ENCODE measurements at places on chromosomes 1 and 21. TPM values are rescaled to one million over a fixed set of nuclear protein-coding genes. Genes with fewer than 3 reads are reported as not detected.

KANK4 gene
- 1.3 TPM for total RNA-seq

USH2A gene
- not detected for total RNA-seq

KRTAP12-2 gene
- total RNA-seq = not detected

FRRS1 gene
- total RNA-seq = 3.6 TPM

ITSN1 gene
- total RNA-seq = 71.4 TPM

LRP8 gene
- 1.6 TPM for total RNA-seq

CELA2A gene
- total RNA-seq = not detected

FOXD3 gene
- not detected for total RNA-seq

ANKRD34A gene
- total RNA-seq = 0.56 TPM

DNA sequence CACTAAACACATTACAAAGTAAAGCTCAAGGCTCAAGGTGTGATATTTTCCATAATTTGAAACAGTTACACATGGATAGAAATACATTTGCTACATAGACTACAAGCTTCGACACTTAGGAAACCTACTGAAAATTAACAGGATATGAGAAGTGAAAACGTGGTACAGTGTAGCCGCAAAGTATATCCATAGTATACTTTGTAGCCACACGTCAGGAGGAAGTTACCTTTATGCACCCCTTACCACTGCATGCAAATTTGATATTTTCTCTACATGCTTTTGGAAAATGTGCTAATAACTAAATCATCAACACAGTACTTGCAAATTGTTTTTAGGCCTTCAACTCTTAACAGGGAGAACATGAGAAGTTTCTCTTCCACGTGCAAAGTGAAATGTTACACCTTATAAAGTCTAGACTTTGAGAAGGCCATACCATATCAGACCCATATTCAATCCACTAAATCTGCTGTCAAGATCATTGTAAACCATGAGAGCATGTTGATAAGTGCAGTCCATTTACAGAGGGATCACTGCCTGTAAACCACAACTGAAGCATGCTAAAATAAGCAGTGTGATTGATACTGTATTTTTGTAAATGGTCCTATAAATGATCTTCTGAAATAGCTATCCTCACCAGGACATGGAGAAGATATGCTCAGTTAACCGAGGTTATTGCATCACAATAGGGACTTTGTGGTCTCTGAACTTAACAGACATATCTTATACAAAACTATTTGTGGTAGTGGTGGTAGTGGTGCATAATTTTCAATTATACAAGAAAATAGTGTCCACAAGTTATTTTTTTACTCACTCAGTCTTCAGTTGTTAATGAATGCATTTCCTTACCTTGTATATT is 64.7 kb downstream of the VAV3 start:
- no peak for DNase-seq

DNA sequence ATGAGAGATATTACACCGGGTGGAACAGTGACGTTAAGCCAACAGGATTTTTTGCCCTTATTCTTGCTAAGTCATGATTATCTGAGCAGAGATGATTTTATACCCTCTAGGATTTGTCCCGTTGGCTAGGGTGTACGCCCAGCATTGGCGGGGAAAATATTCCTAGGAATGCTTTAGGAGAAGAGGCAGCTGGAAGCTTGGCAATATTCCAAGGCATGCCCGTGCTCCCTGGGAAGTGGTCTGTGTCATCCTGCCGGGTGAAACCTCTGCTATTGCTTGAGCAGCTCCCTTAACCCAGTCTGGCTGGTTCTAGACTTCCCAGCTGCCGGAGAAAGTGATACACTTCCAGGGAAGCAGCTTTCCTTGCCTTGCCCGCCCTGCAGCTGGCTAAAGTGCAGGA is 16.2 kb downstream of the CHRNB2 start:
- DNase-seq = no peak

- no peak for DNase-seq
These were observed 116.1 kb upstream of the RUNX3 start for GRCh38 chr1:25046194-25046532.

GRCh38 chr1:107976836-107977235 is 11.9 kb upstream of the VAV3 start:
- no peak for DNase-seq

DNA sequence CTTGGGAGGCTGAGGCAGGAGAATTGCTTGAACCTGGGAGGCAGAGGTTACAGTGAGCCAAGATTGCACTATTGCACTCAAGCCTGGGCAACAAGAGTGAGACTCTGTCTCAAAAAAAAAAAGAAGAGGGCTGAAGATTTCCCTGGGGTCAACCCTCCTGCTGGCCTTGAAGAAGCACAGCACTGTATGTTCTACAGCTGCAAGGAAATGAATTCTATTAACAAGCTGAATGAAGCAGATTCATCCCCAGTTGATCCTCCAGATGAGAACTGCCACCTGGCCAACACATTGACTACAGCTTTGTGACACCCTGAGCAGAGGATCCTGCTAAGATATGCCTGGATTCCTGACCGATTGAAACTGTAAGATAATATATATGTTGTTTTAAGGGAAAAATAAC is 129.5 kb downstream of the ADSS2 start:
- DNase-seq = no peak

DNA sequence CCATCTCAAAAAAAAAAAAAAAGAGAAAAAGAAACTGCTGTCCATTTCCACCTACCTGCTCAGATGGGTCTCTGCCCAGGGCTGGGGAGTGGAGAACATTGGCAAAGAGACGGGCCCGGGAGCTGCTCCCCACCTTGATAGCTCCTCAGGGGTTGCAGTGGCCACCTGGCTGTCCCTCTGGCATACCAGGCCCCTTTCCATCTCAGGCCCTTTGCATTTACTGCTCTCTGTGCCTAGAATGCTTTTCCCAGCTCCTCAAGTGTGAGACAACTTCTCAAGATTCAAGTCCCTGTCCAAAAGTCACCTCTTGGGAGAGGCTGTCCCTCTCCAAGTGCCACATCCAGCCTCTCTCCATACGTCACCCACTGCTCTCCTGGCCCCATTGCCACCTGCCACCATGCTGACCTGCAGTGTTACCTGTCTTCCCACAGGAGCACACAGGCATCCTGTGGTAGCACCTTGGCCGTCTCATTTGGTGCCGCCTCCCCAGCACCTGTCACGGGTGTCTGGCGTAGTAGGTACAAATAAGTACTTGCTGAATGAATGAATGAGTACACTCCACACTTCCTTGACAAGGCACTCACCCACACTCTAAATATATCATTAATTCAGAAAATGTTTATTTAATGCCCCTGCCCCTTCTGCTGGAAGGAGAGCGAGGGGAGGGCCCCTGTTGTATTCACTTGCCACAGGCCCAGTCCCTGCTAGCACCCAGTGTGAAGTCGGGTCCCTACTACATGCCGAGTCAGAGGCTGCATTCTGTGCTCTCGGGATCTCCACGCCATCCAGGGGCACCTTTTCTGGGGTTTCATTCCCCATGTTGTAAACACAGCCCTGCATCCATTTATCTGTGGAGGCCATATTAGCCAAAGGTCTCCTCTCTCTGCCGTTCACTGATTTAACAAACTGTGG is 48.8 kb downstream of the DISP3 start:
- DNase-seq = no peak

DNA sequence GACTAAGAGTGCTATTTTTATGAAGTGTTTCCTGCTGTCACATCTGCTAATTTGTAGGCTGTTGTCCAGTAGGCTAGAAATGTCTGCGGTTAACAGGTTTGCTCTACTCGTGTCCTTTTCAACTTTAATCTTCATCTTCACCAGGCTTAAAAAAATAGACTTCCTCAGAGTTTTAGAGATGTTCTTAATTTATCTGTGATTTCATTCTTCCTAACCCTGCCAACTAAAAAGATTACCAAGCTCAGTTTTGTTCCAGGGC is 66.8 kb downstream of the SASS6 start:
- no peak for DNase-seq

- no peak for DNase-seq
These were observed 53.0 kb upstream of the ARTN start for GRCh38 chr1:43880604-43881003.

GRCh38 chr1:58249737-58250586 is 296.6 kb downstream of the OMA1 start:
- no peak for DNase-seq

DNA sequence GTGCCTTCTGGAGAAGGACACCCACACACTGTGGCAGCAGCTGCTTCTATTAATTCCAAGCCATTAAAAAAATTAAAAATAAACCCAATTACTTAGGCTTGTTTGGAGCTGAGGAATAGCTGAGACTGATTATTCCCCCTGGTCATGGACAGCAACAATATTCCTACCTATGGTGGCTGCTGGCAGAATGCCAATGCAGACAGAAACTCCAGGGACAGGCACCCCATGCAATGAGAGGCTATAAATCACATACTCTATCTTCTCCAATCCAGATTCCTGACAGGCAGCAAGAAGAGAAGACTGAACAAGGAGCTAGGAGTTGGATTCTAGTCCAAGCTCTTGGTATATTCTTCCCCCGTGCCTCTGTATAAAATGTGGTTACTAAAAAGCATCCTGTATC is 275.4 kb upstream of the BEND5 start:
- no peak for DNase-seq

DNA sequence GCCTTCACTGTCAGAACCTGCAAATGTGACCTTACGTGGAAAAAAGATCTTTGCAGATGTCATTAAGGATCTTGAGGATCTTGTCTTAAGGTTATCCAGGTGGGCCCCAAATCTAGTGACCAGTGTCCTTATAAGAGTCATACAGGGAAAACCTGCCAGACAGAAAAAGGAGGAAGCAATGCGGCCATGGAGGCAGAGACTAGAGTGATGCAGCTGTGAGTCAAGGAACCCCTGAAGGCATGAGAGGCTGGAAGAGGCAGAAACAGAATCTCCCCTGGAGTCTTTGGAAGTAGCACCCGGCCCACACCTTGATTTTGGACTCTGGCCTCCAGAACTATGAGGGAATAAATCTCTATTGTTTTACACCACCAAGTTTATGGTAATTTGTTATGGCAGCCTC is 36.5 kb upstream of the DNASE2B start:
- no peak for DNase-seq

DNA sequence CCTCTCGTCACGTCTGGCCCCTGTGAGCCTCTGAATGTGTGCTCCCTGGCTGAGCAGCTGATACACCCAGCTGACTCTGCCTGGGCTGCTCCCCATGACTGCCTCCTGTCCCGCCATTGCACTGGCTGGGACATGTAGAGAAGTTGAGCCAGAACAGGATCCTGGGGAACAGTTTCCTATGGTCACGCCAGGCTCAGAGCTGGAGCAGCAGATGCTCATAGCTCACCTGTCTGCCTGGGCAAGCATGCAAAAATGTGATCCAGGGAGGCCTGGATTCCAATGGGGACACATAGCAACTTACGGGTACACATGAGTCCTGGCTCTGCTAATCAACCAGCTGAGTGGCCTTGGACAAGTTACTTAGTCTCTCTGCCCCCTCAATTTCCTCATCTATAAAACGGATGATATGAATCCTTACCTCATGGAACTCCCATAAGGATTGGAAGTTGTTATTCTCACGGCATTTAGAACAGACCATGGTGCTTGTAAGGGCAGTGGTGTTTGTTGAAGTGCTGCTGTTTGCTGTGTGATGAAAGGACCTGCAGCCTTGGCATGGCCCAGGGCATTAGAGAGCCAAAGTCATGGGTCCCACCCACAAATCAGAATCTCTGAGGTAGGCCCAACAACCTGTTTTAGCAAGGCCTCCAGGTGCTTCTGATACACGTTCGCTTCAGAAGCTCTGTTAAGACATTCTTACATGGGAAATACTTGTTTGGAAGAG is 150.3 kb upstream of the VANGL1 start:
- no peak for DNase-seq

- no peak for DNase-seq
These were observed 483 bp downstream of the UBQLN4 start for GRCh38 chr1:156052862-156053767.

- DNase-seq = no peak
These were observed 682 bp upstream of the RWDD3 start for GRCh38 chr1:95233319-95233736.

DNA sequence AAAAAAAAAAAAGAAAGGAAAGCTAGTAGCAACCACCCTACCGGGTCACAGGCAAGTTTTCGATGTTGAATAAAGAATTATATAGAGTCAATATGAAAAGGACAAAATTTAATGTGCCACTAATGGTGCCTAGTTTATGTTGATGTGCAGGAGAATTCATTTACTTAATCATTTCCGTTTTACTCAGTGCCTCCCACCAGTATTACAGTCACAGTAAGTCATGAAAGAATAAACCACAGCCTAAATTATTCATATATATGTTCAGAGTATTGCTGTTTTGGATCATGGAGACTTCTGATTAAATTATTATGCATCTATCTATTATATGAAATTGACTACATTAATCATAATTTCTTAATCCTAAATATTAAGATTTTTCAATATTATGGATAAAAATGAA is 35.3 kb downstream of the FNBP1L start:
- no peak for DNase-seq

GRCh38 chr1:175830500-175830899 is 87.1 kb upstream of the TNR start:
- DNase-seq = no peak

DNA sequence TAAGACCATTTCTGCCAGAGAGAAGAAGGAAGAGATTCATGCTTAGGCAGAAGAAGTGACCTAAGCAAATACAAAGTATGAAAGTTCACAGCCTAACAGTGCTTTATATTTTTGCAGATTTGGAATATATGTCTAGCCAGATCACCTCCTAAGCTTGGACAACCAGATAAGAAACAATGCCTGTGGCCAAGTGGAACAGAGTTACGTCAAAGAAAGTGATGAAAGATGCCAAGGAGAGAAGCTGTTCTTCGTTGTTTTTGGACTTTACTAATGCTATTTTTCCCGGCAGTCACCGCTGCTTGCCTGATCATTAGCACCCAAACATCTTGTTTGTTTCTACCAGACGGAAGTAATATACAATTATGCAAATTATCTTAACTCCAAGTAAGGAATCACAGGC is 489.2 kb upstream of the C1orf87 start:
- DNase-seq = no peak

GRCh38 chr1:25049190-25049589 is 119.1 kb upstream of the RUNX3 start:
- DNase-seq = no peak

DNA sequence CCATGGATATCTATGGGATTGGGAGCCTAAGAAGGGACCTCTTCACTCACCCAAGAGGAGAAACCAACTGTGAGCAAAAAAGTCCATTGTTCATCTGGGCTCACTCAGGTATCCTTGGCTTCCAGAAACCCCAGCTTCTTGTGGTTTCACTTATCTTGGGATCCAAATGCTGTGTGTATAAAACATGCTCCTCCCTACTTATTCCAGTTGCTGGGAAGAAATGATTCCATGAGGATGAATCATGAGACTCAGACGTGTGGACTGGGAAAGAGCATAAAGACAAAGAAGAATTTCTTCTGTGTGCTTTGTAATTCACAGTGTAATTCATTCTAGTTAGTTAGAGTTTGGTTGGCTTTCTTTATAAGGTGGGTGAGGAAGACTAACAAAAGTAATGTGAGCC is 283.7 kb downstream of the ZNF648 start:
- DNase-seq = no peak

DNA sequence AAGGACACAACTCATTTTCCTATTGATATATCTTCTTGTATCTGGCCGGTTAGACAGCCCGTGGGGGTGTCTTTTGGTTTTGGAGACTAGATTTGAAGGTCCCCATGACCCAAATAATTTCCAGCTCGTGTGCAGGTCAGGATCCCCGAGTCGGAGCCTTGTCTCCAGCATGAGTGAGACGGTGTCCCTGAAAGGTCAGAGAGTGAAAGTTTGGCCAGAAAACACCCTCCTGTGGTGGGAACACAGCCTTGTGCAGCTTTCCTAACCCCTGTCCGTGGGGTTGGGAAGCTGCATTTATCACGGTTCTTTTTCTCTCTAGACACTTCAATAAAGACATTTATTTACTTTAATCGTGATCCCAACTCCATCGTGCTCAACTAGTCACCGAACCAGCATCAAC is 17.6 kb downstream of the COQ8A start:
- peak; percentile 9 for DNase-seq

- no peak for DNase-seq
These were observed 40.1 kb upstream of the ERG start for GRCh38 chr21:38538353-38538752.
